ENCODE measurements at places on chromosomes 5 and 9.

- DNase-seq = no peak
Observed at GRCh38 chr9:128495804-128496417, 8.6 kb upstream of the GLE1 start.

- DNase-seq = no peak
Observed at GRCh38 chr9:120080849-120081248, 499.1 kb downstream of the CDK5RAP2 start.

DNA sequence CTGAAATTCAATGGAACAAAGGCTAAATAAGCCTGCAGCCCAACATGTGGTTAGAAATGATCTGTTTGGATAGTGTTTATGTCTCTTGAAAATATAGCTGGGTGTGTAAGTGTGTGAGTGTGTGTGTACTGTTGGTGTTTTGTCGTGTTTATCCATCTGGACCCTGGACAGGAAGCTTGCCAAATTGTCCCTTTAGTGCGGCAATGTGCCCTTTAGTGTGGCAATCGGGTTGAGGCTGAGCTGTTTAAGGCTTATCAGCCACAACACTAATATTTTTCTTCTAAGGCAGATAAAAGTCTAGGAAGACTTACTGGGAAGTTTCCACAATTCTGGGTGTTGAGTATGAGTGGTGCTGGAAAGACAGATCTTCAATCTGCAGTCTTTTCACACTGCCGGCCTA lies 180.2 kb downstream of the YTHDC2 start:
- no peak for DNase-seq

- DNase-seq = no peak
Observed at GRCh38 chr5:65102371-65102975, 333.7 kb downstream of the CWC27 start.

DNA sequence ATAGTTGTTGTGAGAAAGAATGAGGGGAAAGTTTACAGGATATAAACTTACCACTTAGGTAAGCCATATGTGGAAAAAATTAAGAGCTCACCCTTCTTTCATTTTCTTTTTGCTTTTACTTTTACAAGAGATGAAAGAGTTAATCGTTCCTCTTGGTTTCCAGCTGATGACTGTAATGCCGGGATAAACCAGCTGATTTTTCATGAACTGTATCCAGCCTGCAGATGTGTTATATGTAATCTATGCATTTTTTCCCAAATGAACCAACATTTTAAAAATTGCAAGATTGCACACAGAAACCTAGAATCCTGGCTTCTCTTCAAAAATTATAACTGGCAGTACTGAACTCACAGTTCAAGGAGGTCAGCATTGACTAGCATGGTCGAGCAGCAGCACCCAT lies 185.9 kb downstream of the GRIA1 start:
- DNase-seq = no peak

DNA sequence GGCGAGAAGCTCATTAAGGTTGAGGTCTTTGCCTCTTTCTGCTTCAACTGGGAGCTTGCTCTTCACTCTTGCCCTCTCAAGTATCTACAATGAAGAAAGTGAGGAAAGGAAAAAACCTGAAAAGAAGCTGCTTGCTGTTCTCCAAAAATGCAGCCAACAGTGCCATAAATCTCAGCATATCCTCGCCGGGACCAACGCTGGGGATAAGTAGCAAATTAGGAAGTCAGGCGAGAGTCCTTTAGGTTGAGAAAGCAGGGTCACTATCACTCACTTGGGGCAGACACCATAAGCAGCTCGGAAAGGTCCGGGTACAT lies 399 bp downstream of the NUP155 start:
- DNase-seq = no peak

DNA sequence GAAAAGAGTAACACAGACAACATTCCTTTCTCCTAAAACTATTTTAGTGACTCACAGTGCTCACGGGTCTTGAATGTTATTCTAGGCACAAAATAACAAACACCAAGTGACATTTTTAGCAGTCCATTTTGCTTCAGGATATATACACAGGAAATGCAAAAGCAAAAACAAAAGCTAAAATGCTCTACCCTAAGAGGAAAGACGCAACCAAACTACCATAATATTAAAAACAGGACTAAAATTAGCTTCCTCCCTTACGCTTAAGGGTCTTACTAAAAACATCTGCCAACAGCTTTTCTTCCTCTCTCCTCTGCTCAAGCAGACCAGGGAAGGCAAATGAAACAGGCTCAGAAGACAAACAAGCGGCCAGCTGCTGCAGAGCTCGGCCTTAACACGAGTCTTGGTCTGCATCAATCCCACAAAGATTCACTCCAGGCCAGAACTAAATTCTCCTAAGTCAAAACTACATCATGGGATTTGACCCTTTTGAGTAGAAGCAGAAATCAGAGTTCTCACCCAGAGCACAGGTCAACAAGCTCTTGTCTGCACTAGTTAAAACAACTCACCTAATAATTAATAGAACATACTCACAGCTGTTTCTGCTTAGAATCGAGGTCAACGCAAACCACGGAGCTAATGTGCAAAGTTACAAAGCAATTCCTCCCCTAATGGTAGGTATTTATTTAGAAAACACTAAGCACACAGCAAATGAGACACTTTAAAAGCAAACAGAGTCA lies 62.3 kb downstream of the RAPGEF1 start:
- no peak for DNase-seq

GRCh38 chr5:131993676-131994075 lies 17.8 kb downstream of the ACSL6 start:
- peak; percentile 69 for DNase-seq

Data from hematopoietic multipotent progenitor cell treated with erythropoietin and hydrocortisone succinate and interleukin-3 and kit ligand, for 6 days (in vitro differentiated cells).